ENCODE measurements at places on chromosomes 16 and 17. TPM values are rescaled to one million over a fixed set of nuclear protein-coding genes. Genes with fewer than 3 reads are reported as not detected.

Gene C16orf86
- 1.9 TPM for total RNA-seq

Gene BANP
- 50.1 TPM for total RNA-seq

Gene IKZF3
- total RNA-seq, result 23.1 TPM

Gene EXOC7
- total RNA-seq, result 137 TPM

Gene ABCA5
- 14.5 TPM for total RNA-seq

Gene KRT23
- not detected for total RNA-seq

Gene KCTD2
- 17.5 TPM for total RNA-seq

Gene ITGAL
- 527 TPM for total RNA-seq

Gene ARHGAP27
- 80.9 TPM for total RNA-seq

Gene TCAP
- total RNA-seq, result 1.7 TPM

Gene ABCC12
- not detected for total RNA-seq

Gene GP1BA
- not detected for total RNA-seq

Gene ZMYND15
- total RNA-seq, result not detected

Gene MLX
- 69.6 TPM for total RNA-seq

Gene CA5A
- not detected for total RNA-seq

Gene GLYR1
- 116 TPM for total RNA-seq

Gene TNFRSF17
- not detected for total RNA-seq

Gene TRPV2
- total RNA-seq, result 139 TPM

Gene KRT24
- total RNA-seq, result not detected

Gene NAE1
- 83.1 TPM for total RNA-seq

Gene CACNG1
- not detected for total RNA-seq

Gene GRB2
- 163 TPM for total RNA-seq

Gene MT1M
- total RNA-seq, result not detected

Gene TMEM238L
- not detected for total RNA-seq

Gene HEATR9
- total RNA-seq, result 0.45 TPM

Gene USH1G
- not detected for total RNA-seq

Gene CLDN7
- total RNA-seq, result 0.39 TPM

Gene TEX19
- 0.14 TPM for total RNA-seq

Gene ITGB3
- 1.9 TPM for total RNA-seq

Gene SEZ6L2
- total RNA-seq, result not detected

All from T-helper 2 cell treated with Interferon-gamma antibody and Interleukin-4, amounts not matched to agents 100 ng/mL and 5 ng/mL, for 36 hours (primary cell).